ENCODE measurements at places on chromosomes 4 and X.

- DNase-seq: no peak
Measured at GRCh38 chrX:118975831-118976598, 1.6 kb downstream of the LONRF3 start.

DNA sequence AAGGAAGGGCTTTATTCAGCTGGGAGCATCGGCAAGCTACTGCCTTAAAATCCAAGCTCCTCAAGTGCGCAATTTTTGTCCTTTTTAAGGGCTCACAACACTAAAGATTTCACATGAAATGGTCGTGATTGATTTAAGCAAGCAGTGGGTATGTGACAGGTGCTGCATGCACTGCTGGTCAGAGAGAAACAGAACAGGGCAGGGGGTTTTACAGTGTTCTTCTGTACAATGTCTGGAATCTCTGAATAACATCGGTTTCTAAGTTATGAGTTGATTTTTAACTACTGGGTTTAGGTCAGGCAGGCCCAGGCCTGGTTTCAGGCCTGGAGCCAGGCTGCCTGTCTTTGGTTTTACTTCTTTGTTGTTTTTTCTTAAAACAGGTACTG, 6.0 kb downstream of the UGT2B17 start:
- DNase-seq: no peak

DNA sequence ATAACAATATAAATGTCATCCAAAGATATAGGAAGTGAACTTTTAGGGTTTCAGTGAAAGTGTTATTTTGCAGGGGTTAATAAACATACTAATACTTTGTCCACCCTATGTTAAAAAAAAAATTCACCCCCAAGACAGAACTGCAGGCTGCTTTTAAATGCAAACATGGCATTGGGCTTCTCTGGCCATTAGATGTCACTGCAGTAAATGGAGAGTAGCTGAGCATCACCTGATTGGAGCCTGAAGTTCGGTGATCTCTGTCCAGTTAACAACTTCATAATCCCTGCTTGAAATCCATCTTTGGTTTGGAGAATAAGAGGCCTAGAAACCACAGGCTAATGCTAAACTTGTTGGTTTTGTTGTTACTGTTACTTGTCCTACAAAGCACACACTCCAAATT, 18.7 kb downstream of the SLC25A43 start:
- no peak for DNase-seq

GRCh38 chr4:119721878-119722277, 93.3 kb upstream of the PDE5A start:
- no peak for DNase-seq

DNA sequence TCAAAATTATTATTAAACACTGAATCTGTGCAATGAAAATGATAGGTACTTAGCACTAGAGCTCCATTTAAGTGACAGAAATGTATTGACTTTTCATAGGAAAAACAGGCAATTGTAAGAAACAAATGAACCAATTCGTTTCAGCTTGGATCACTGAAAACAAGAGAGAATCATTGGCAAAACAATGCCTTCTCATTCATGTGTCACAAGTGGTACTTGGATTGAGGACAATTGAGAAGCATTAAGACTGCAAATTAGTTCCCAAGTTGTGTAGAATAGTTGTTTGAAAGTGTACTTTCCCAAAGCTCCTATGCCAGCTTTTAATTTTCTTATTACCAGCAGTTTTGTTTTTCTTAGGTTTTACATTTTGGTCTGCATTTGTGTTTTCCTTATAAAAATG, 20.6 kb downstream of the CNKSR2 start:
- DNase-seq: no peak

DNA sequence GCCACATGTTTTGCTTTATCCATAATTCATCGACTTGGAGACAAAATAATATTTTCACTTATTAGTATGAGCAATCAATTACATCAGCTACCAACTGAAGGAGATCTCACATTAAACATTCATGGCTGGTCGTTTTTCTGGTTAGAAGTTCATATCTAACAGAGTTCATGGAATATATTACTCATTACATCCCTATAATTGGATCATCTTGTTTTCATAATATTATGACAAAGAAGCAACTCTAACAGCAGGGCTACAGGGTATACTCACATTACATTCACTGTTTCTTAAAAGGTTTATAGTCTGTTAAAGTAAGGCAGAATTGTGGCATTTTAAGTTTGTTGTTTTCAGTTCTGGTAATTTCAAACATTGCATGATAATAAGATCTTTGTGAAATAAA, 33.0 kb downstream of the GSTCD start:
- no peak for DNase-seq

DNA sequence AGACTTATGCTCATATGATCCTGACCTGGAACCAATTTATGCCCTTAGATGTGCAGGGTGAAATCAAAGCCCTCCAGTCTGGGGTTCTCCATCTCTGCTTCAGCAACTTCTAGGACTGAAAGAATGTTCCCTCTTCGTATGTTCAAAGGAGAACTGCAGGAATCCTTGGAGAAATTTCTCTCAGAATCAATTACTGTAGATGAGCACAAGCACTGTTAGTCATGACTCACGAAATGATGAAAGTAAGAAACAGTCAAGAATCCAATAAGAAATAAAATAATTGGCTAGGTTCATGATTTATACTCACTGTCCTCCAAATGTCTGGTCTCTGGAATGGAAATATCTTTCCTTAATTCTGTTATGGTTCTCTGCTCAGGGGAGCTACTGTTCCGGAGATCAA, 348.2 kb downstream of the PDGFC start:
- no peak for DNase-seq

- DNase-seq: no peak
Measured at GRCh38 chrX:125319646-125320521, at the start of gene TEX13C. Gene TEX13C, plus strand, starts transcription at chrX:125319871. Its CDS starts 249 bp downstream, at chrX:125320120.

DNA sequence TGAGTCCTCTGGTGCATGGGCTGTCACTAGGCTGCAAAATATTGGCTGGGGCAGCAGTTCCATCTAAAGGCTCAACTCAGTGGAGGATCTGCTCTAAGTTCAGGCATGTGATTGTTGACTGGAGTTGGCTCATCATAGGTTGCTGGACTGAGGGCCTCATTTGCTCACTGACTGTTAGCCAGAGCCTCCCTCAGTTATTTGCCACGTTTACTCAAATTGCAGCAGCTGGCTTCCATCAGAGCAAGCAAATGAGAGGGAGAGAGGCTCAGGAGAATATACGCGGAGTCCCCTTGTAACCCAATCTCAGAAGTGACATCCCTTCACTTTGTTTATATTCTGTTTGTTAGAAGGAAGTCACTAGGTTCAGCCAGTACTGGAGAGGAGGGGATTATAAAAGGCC, 54.1 kb downstream of the BMP3 start:
- DNase-seq: no peak

- DNase-seq: no peak
Measured at GRCh38 chr4:125492957-125493356, 178.2 kb downstream of the FAT4 start.

- DNase-seq: no peak
Measured at GRCh38 chr4:1151541-1151940, 20.8 kb downstream of the SPON2 start.

GRCh38 chr4:11548597-11549082, 119.9 kb upstream of the HS3ST1 start:
- no peak for DNase-seq

DNA sequence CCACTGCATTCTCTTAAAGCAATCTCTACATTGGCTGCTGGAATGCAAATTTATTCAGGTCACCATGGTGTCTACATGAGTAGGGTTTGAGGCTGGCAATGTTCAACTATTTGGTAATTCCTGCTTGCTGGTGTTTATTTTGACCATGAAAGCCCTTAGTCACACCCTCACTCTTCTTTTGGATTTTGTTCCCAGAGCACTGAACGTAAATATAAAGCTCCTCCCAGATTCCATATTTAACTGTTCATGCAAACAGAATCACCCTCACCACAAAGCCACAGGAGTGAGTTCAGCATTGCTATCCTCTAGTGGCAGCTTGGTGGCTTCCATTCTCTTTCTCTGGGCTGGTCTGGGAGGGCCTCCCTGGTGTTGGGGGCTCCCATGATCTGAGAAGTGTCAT, 82.8 kb downstream of the LNX1 start:
- no peak for DNase-seq

GRCh38 chr4:147760695-147761094, 28.8 kb downstream of the ARHGAP10 start:
- no peak for DNase-seq

DNA sequence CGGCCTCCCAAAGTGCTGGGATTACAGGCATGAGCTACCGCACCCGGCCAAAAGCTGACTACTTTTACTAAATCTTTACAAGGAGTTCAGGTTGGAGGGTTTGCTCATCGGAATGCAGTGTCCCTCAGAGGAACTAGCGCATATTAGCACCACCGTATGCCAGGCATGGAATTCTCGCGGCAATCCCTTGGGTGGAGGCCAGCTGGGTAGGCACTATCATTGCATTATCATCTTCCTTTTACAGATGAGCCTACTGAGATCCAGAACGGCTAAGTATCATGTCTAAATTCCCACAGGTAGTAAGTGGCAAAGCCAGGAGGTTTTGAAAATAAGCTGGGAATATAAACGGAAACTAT, 6.1 kb upstream of the CXorf66 start:
- no peak for DNase-seq

GRCh38 chr4:94758700-94759399, 1.1 kb downstream of the BMPR1B start:
- DNase-seq: no peak
